Heart right ventricle (tissue), 16 donors: ENCODE measurements at places on chromosomes 6 and 20.

DNA sequence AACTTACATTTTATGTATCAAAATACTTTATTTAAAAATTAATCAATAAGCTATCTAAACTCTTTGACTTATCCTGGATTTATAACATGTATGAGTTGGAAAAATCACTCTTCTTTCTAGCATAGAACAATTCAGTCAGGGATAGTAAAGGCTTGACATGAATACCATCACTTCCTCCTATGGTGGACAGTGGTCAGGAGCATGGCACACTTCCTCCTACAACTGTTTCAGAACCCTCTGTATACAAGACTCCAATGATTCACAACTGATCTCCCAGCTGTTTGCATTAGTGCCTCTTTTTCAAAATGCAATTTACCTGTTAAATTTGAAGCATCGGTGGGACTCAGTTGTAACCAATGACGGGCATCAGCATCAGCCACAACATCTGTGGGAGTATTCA is 129.7 kb downstream of the RALGAPA2 start:
- H3K27me3 ChIP-seq: no peaks in the 10 kb centered on the region
- no peak overlapping the region for H3K4me3 ChIP-seq
- no peaks in the 10 kb centered on the region for H3K36me3 ChIP-seq

DNA sequence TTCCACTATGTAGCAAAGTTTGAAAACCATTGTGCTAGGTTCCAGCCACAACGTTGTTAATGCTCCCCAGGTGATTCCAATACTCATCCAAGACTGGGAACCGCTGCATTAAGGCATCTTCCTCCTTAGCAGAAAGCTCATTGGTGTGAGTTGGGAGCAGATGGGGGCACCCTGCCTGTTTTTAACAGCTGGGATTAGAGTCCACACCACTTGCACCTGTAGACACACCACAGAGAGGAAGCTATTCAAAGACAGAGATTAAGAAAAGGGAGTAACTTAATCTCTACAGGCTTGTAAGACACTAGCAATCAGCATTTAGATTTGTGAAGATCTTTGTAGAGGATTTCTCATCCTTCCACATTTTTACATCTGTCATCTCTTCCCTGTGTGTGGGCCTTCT is 333.9 kb upstream of the SOX4 start:
- H3K27me3 ChIP-seq: no peaks in the 10 kb centered on the region
- H3K27ac ChIP-seq: no peak overlapping the region
- no peak for DNase-seq
- no peaks in the 10 kb centered on the region for H3K4me1 ChIP-seq
- no peak overlapping the region for H3K4me3 ChIP-seq
- H3K36me3 ChIP-seq: no peaks in the 10 kb centered on the region

- no peak for DNase-seq
- H3K27me3 ChIP-seq: no peaks in the 10 kb centered on the region
- H3K4me1 ChIP-seq: no peaks in the 10 kb centered on the region
- H3K36me3 ChIP-seq: no peaks in the 10 kb centered on the region
Observed at GRCh38 chr6:76026101-76026500, 46.4 kb downstream of the IMPG1 start.

DNA sequence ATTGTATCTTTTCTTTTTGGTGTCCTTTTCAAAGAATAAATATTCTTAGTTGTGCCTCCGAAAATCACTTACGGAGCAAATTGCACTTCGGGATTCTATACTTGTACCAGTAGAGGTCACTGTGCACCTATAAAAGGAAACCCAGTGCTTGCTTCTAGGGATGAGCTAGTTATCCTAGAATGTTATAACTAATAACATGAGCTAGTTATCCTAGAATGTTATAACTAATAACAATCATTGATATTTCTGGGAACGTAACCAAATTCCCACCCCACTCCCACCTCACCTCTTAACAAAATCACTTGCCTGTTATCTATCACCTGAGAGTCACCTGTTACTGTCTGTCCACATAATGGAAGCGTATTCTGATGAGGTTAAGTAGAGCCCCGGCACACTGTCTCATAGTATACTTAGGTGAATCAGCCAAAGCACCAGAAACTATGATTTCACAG is 126.9 kb upstream of the TIAM2 start:
- no peaks in the 10 kb centered on the region for H3K4me1 ChIP-seq
- H3K4me3 ChIP-seq: no peak overlapping the region
- no peaks in the 10 kb centered on the region for H3K27me3 ChIP-seq
- no peak overlapping the region for H3K27ac ChIP-seq
- no peak for DNase-seq

DNA sequence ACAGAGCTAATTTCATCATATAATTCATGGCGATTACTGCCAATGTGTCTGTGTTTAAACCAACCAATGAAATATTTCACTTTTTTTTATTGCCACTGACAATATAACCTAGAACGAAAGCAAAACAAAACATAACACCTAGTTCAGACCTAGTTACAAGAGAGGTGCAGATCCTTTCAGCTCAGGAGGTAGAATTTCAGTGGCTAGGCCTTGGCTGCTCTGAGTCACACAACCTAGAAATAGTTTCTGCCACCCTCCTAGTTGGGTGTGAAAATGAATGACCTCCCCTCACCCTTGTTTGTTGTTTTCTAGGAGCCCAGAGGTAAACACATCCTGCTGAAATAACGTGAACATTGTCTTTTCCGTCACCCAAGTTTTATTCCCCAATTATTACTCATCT is 356.3 kb downstream of the HTR1B start:
- H3K4me1 ChIP-seq: no peaks in the 10 kb centered on the region
- H3K36me3 ChIP-seq: no peaks in the 10 kb centered on the region
- no peaks in the 10 kb centered on the region for H3K27me3 ChIP-seq
- no peak overlapping the region for H3K4me3 ChIP-seq

DNA sequence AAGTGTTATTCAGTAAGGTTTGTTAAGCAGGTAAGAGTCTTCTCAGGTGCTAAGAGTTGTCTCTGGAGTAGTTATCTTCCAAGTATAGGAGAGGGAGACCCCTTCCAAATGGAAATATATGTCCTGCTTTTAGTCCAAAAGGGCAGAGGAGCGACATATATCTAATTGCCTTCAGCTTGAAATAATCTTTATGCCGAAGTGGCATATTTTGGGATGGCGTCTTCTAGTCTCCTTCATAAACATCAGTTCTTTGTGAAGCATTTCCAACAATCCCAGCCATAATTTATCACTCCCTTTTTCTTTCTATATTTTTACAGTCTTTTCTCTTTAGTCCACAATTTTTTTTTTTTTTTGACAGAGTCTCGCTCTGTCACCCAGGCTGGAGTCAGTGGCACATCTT is 6.0 kb downstream of the TMC2 start:
- H3K4me1 ChIP-seq: no peaks in the 10 kb centered on the region
- H3K36me3 ChIP-seq: no peaks in the 10 kb centered on the region
- no peak overlapping the region for H3K4me3 ChIP-seq
- H3K27ac ChIP-seq: no peak overlapping the region
- no peaks in the 10 kb centered on the region for H3K27me3 ChIP-seq
- no peak for DNase-seq

GRCh38 chr6:43962458-43962857 is 164.8 kb downstream of the MRPL14 start:
- no peak overlapping the region for H3K27ac ChIP-seq
- peaks cover 8% of the 10 kb centered on the region for H3K27me3 ChIP-seq
- DNase-seq: no peak
- H3K4me1 ChIP-seq: no peaks in the 10 kb centered on the region

DNA sequence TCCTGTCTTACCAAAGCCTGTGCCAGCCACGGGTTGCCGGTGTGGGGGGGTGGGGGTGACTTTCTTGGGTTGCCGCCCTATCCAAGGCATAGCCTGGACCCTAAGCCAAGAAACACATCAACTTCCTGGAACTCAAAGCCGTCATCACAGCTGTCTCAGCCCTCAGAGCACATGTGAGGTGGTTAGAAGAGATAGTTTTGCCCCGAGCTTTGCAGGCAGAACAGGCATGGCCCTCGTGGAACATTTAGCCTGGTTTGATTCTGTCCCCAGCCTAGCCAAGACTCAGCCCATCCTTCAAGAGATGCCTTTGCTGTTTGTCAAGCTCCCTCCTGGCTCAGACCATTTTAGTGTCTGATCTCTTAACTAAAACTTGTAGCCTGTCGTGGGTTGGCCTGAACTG is 64.9 kb downstream of the RREB1 start:
- H3K4me1 ChIP-seq: peaks cover 61% of the 10 kb centered on the region
- no peaks in the 10 kb centered on the region for H3K36me3 ChIP-seq

- H3K27ac ChIP-seq: no peak overlapping the region
- H3K27me3 ChIP-seq: no peaks in the 10 kb centered on the region
- no peak for DNase-seq
- H3K4me1 ChIP-seq: no peaks in the 10 kb centered on the region
Observed at GRCh38 chr6:130520801-130521200, 155.0 kb downstream of the TMEM200A start.

DNA sequence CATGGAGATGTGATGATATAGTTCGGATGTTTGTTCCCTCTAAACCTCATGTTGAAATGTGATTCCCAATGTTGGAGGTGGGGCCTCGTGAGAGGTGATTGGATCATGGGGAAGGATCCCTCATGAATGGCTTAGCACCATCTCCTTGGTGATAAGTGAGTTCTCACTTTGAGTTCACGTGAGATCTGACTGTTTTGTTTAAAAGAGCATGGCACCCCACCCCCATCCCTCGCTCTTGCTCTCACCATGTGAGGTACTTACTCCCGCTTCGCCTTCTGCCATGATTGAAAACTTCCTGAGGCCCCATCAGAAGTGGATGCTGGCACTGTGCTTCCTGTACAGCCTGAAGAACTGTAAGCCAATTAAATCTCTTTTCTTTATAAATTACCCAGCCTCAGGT is 10.9 kb downstream of the SLC32A1 start:
- peaks cover 98% of the 10 kb centered on the region for H3K27me3 ChIP-seq
- H3K27ac ChIP-seq: no peak overlapping the region
- no peak for DNase-seq
- H3K4me1 ChIP-seq: peaks cover 9% of the 10 kb centered on the region
- no peaks in the 10 kb centered on the region for H3K36me3 ChIP-seq

- no peaks in the 10 kb centered on the region for H3K36me3 ChIP-seq
- no peak overlapping the region for H3K4me3 ChIP-seq
- no peak overlapping the region for H3K27ac ChIP-seq
- H3K27me3 ChIP-seq: no peaks in the 10 kb centered on the region
- DNase-seq: no peak
- H3K4me1 ChIP-seq: peaks cover 29% of the 10 kb centered on the region
Observed at GRCh38 chr20:53831812-53832211, 238.2 kb upstream of the ZNF217 start.

DNA sequence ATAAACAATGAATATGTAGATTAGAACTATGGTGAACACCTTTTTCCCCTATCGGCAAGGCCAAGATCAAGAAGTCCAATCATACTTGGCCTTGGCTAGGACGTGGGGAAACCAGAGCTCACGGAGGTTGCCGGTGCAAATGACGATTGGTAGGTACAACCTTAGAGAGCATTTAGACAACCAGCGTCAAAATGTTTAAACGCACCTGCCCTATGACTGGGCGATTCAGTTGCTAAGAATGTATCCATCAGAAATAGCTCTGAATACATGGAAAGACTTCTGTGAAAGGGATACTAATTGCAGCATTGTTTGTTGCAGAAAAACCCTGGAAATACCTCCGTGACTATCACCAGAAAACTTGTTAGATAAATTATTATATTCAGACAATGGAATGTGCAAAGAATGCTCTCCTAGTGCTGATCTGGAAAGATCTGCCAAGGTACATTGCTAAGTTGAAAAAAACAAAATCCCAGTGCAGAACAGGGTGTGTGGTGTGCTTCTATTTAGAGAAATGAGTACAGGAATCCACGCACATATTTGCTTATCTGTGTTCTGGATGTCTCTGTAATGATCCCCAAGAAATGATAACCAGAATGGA is 48.0 kb upstream of the PTPN1 start:
- no peak overlapping the region for H3K4me3 ChIP-seq
- peaks cover 29% of the 10 kb centered on the region for H3K4me1 ChIP-seq
- no peaks in the 10 kb centered on the region for H3K36me3 ChIP-seq
- no peaks in the 10 kb centered on the region for H3K27me3 ChIP-seq
- no peak for DNase-seq
- no peak overlapping the region for H3K27ac ChIP-seq

- no peaks in the 10 kb centered on the region for H3K36me3 ChIP-seq
- peaks cover 29% of the 10 kb centered on the region for H3K4me1 ChIP-seq
- H3K27me3 ChIP-seq: no peaks in the 10 kb centered on the region
- H3K4me3 ChIP-seq: no peak overlapping the region
Observed at GRCh38 chr6:5695260-5696245, 311.2 kb downstream of the NRN1 start.

GRCh38 chr6:111278731-111279130 is 191.4 kb downstream of the SLC16A10 start:
- H3K36me3 ChIP-seq: peaks cover 31% of the 10 kb centered on the region
- H3K27me3 ChIP-seq: no peaks in the 10 kb centered on the region
- no peak overlapping the region for H3K27ac ChIP-seq

DNA sequence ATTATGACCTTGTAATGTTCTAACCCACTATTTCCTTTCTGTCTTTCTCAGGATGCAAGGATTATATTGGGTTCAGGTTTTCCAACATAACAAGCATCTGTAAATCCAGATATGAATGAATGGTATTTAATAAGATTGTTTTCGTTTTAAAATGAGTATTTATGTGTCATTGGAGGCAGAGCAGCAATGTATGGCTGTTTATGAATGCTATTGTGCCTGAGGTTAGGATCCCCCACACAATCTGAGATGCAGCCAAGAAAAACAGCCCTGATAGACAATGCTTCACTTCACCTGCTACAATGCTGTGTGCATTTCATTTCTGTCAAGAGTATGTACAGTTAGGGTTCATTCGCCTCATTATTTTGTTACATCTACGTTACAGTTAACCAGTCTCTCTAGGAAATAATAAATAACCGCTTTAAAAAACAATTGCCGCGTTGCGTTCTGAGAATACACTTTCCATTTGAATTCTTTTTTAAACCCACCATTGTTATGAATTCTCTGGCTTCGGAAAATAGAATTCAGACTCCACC is 19.6 kb downstream of the TFAP2A start:
- H3K36me3 ChIP-seq: no peaks in the 10 kb centered on the region
- H3K4me3 ChIP-seq: no peak overlapping the region
- no peak overlapping the region for H3K27ac ChIP-seq
- H3K27me3 ChIP-seq: peaks cover 99% of the 10 kb centered on the region

DNA sequence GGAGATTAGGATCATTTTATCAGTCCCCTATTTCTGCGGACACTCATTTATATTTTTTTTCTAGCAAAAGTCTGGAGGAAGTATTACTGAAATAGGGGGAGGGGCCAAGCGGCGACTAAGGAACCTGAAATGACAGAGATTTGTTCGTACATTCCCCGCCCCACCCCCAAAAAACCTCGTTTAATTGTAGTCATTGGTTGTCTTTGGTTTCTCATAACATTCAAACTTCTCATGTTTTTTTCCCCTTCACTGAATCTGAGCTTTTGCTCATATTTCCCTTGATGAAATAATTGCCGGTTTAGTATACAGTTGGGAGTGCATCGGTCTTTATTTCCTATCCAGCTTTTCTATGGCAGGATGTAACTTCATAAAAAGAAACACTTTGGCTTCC is 768 bp upstream of the FYN start:
- peak; percentile 37 for DNase-seq
- no peaks in the 10 kb centered on the region for H3K27me3 ChIP-seq
- H3K4me1 ChIP-seq: peaks cover under 1% of the 10 kb centered on the region
- no peaks in the 10 kb centered on the region for H3K36me3 ChIP-seq
- peak overlapping the region; percentile 90 for H3K27ac ChIP-seq
